ENCODE measurements at places on chromosomes 4 and X.

DNA sequence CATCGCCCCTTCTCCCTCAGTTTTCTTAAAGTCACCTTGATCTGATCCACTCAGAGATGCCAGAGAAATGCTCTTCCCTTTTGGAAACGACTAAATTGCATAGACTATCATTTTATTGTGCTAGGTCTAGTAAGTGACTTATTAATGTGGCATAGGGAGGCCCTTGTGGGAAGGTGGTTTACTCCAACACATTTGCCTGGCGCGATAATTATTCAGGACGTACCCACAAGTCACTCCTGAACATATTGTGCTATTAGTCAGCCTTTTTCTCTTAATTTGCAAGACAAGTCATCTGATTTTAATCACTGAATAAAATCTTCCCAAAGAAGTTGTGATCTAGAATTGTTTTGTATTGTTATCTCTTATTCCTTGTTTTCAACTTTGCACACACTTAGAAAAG, 7.6 kb downstream of the ENPEP start:
- no peak for DNase-seq

- no peak for DNase-seq
These were observed 16.6 kb downstream of the JAKMIP1 start for GRCh38 chr4:6183740-6184139.

DNA sequence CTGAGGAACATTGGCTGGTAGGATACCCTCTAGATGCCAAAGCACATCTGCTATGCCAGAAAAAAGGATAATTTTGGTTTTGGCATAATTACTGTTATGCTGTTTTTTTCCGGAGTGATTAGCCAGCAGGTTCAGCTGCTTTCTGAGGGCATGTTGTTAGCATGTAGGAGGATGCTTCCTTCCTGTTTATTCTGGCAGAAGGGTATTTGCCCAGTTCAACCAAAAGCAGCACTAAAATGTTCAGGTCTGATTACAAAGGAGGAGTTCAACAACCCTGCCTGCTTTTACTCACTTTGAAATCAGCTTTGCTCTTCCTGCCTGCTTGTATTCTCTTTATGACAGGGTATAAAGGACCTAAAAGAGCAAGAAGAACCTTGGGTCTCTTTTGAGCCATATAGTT, 21.9 kb downstream of the ERCC6L start:
- no peak for DNase-seq

DNA sequence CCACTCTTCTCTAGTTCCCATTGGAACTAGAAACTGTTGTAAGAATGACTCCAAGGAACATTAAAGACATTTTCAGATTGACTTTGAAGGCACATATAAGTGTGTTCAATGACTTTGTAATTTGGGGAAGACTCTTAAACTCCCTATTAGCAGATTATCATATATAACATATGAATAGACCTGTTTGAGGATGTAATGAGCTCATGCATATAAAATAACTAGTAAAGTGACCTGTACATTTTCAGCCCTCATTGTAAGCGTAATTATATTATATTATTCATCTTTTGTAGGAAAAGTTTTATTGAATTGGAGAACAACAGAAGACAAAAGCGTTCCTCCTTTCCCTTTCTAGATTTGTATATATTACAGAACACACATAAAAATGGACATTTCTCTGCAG, 455.1 kb downstream of the IL1RAPL1 start:
- no peak for DNase-seq

GRCh38 chr4:139666735-139667281, 1.2 kb downstream of the MGST2 start:
- DNase-seq: no peak

GRCh38 chrX:40099055-40099958, 1.5 kb upstream of the BCOR start:
- DNase-seq: no peak

- no peak for DNase-seq
These were observed 10.2 kb downstream of the EDNRA start for GRCh38 chr4:147491086-147491485.

DNA sequence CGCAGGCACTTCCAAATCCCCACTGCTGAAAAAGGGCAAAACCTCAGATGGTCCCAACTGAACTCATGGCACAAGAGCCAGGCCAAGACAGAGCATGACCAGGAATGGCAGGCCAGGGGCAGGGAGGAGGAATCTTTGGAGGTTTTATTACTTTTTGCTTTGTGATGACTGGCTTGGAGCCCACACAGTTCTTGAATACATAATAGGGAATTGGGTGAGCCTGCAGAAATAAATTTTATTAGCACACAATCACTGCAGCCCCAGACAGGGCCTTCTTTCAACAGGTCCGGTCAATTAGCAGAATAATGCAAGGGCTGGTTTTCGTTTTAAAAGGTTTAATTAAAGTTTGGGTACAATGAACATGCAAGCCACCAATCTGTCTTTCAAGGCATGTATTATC, 23.4 kb upstream of the MAMLD1 start:
- no peak for DNase-seq

DNA sequence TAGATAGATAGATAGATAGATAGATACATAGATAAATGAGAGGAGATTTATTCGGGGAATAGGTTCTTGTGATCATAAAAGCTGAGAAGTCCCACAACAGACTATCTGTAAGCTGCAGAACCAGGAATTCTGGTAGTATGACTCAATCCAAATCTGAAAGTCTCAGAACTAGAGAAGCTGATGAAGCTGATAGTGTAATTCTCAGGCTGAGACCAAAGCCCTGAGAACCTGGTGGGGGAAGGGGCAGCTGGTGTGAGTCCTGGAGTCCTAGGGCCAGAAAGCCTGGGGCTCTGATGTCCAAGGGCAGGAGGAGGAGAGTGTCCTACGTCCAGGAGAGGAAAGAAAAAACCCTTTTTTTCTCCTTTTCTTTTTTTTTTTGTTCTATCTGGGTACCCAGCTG, 8.0 kb upstream of the BANK1 start:
- DNase-seq: no peak

DNA sequence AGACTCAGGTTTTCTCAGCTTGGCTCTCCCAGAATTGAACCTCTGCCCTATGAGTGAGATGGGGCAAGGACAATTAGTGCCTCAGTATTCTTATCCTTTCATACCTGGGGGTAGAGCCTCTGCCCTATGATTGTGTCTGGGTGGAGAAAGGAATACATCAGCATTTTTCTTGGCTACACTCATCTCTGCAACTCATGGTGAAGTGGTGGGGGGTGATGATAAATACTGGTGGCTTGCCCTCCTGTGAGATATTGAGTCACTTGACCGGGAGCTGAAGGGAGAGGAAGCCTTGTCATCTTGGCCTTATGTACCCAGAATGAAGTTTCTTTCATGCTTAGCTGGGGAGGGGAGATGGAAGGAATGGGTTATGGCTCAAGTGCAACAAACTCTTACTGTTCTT, 71.3 kb upstream of the ENOX2 start:
- DNase-seq: no peak

- no peak for DNase-seq
These were observed 1525.6 kb downstream of the ARAP2 start for GRCh38 chr4:34718576-34719245.

GRCh38 chrX:112734290-112734689, 54.6 kb upstream of the LHFPL1 start:
- no peak for DNase-seq

- no peak for DNase-seq
These were observed 105.5 kb downstream of the HDAC8 start for GRCh38 chrX:72467135-72467534.
